Stimulated activated naive CD4-positive, alpha-beta T cell treated with Interleukin-2 at 50 U/mL for 16 hours (primary cell): ENCODE measurements at places on chromosomes 4 and X.

DNA sequence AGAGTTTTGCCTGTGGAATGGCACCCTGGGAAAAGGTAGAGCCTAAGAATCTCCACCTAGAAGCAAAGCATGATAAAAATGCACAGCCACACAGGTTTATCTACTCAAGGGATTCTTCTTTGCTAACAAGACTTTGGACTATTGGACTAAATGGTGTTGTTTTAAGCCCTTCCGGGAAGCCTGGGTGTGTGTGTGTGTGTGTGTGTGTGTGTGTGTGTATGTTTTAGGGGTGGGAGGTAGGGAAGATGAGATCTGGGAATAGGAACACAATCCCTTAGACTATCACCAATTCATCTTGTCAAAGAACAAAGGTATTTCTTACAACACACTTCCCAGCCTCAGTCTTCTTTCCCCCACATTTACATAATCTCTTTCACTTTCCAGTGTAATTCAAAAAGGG, 327.5 kb upstream of the FGF16 start:
- DNase-seq: no peak

DNA sequence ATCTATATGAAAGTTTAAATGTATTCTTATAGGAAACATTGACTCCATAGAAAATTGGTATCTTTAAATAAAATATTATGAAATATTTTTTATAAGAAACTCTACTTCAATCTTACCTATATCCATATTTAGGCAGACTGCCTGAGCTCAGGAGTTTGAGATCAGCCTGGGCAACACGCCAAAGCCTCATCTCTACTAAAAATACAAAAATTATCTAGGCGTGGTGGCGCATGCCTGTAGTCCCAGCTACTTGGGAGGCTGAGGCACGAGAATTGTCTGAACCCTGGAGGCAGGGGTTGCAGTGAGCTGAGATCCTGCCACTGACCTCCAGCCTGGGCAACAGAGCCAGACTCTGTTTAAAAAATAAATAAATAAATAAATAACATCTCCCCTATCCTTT, 47.5 kb downstream of the PABPC4L start:
- no peak for DNase-seq

DNA sequence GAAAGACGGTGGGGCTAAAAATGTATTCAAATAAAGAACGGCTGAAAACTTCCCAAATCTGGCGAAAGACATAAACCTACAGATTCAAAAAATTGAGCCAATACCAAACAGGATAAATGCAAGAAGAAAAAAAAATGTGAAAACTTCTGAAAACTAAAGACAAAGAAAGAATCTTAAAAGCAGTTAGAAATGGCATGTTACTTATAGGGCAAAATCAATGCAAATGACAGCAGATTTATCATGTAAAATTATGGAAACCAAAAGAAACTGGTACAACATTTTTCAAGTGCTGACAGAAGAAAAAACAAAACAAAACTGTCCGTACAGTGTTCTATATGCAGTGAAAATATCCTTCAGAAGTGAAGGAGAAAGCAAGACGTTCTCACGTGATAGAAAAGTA, 239.0 kb downstream of the PDGFC start:
- DNase-seq: no peak

- no peak for DNase-seq
Measured at GRCh38 chr4:11814758-11815157, 386.1 kb upstream of the HS3ST1 start.

GRCh38 chr4:175459571-175459970, 352.5 kb downstream of the GPM6A start:
- DNase-seq: no peak

DNA sequence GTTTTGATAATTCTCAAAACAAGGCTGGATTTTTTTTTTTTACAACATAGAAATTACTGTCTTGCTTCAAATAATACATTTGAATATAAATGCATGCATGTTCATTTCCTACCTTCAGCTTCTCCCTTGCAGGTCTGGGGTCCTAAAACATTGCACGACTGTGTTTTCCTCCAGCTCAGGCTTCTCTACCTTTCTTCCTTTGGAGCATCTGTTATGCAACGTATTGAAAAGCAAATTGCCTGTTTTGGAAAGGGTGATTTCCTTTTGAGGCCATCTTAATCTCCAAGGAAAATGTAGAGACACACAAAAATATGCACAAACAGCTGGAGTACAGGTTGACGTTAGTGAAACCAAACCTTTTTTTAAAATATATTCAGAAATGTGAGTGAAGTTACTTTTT, 115.6 kb upstream of the TLL1 start:
- no peak for DNase-seq

GRCh38 chrX:13295841-13296240, 24.0 kb downstream of the ATXN3L start:
- no peak for DNase-seq

GRCh38 chr4:106809076-106809475, 227.0 kb downstream of the DKK2 start:
- no peak for DNase-seq

GRCh38 chr4:40621592-40622512, 7.8 kb downstream of the RBM47 start:
- DNase-seq: no peak

GRCh38 chrX:11273544-11273943, 19.7 kb upstream of the AMELX start:
- no peak for DNase-seq

DNA sequence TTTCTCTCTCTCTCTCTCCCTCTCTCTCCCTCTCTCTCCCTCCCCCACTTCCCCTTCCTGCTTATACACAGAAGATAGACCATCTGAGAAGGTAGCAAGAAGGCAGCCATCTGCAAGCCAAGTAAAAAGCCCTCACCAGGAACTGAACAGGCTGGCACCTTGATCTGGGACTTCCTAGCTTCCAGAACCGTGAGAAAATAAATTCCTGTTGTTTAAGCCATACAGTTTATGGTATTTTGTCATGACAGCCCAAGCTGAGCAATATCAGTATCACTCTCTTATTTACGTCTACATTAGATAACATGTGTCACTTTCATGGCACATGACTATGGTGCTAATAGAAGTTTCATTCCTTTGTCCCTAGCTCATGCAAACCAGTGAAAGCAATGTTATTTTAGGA, 581.1 kb downstream of the INPP4B start:
- no peak for DNase-seq

DNA sequence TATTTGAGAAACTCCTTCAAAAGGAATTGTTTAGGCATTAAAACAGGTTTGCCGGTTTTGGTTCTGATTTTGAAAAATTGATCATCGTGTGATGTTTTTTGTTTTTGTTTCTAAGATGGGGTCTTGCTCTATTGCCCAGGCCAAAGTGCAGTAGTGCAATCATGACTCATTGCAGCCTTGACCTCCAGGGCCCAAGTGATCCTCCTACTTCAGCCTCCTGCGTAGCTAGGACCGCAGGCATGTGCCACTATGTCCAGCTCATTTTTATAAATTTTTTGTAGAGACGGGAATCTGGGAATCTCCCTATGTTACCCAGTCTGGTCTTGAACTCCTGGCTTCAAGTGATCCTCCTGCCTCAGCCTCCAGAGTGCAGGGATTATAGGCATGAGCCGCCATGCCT, 35.0 kb downstream of the CLCN3 start:
- no peak for DNase-seq

DNA sequence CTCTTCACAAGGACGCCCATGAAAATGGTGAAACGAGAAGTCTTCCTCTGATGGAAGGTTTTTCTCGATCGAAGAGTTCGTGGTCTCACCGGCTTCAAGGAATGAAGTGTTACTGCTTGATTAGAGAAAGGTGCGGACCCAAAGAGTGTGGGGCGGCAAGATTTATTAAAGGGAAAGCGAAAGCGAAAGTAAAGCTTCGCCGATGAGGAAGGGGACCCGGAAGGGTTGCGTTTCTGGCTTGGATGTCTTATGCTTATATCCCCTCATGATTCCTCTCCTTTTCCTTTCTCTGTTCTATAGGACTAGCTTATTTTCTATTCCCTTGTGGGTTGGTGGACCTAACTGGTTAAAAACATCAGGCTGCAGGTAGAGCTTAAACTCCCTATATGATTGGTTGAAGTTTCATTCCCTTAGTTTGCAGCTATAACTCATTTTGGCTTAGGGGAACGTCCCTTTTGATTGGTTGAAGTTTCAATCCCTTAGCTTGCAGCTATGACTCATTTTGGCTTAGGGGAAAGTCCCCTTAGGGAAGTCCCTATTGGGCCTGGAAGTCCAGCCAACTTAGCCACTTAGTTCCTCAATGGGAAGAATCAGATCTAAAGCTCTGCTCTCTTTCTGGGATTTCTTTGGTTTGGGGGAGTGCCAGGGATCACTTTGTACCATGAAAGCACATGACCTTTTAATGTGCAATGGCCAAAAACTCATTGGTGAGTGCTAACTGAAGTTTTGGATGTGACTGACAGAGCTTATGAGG, 1025.0 kb upstream of the PCDH10 start:
- DNase-seq: no peak

GRCh38 chrX:73390628-73391567, 56.0 kb upstream of the CDX4 start:
- no peak for DNase-seq

DNA sequence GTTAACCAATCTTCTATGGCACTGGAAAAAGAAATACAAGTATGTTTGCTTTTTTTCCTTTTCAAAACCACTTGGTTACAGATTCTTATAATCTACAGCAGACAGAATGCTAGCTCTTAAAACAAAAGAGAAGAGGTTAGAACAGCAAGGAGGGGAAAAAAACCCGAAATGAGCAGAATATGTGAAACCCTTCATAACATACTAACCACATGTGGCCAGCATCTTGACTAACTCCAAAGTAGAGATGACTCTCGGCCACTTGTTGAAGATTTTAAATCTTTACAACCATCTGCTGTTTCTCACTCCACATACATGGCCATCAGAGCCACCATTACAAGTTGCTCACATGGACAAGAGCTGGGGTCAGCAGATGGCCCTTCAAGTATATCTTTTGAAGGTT, 100.3 kb downstream of the PAPSS1 start:
- no peak for DNase-seq

DNA sequence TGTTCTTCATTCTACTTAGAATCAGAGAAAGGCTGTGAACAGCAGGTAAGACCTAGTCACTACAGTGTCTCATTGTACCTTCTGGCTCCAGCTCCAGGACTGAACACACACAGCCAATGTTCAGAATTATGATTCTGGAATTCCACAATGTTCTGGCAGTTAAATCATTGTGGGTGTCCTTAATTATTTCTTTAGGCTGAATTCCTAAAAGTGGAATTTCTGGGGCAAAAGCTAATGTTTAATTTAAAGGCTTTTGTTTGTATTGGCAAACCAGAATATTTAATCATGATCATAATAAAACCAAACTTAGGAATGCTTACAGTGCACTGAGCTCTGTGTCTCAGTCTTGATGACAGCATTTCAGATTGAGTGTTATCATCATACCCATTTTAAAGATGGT, 67.0 kb upstream of the FAT1 start:
- DNase-seq: no peak

GRCh38 chrX:140817943-140818342, 108.4 kb downstream of the LINC00632 start:
- DNase-seq: no peak

DNA sequence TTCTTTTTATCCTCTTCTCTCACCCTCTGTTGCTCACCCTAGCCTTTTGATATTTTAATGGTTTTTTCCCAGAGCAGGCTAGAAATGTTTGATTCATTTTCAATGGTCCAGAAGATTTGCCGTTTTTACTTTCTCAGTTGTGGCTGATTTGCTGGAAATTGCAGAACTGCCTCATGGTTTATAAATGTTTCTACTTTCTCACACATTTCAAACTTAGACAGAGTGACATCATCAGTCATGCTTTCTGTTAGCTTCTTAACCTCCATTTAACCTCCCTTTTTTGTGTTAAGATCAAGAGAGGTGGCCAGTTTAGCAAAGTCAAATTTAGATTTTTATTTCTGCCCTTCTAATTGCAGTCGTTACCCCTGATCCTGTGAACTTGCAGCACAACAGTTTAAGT, 8.7 kb downstream of the RXFP1 start:
- no peak for DNase-seq

DNA sequence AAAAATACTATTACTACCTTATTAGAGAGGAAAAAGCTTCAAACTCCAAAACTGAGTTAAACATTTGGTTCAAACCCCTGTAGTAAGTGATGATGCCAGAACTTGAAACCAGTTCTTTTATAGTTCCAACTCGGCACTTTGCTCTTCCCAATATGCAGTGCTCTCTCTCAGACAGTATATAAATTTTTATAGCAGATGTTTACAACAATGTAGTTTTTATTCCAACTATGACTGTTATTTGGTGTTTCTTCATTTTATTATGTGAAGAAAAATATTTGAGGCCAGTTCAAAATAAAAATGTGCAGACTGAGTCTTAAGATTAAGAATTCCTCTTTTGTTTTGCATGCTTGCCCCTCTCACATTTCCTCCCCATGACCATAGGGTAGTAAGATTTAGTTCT, 2.9 kb upstream of the PPP4R3C start:
- no peak for DNase-seq

- no peak for DNase-seq
Measured at GRCh38 chr4:181323061-181323460, 920.1 kb upstream of the TENM3 start.

DNA sequence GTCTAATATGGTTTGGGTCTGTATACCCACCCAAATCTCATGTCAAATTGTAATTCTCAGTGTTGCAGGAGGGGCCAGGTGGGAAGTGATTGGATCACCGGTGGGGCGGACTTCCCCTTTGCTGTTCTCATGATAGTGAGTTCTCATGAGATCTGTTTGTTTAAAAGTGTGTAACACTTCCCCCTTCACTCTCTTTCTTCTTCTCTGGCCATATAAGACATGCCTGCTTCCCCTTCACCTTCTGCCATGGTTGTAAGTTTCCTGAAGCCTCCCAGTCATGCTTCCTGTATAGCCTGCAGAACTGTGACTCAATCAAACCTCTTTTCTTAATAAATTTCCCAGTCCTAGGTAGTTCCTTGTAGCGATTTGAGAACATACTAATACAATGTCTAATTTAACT, 19.7 kb upstream of the SCRG1 start:
- DNase-seq: no peak

DNA sequence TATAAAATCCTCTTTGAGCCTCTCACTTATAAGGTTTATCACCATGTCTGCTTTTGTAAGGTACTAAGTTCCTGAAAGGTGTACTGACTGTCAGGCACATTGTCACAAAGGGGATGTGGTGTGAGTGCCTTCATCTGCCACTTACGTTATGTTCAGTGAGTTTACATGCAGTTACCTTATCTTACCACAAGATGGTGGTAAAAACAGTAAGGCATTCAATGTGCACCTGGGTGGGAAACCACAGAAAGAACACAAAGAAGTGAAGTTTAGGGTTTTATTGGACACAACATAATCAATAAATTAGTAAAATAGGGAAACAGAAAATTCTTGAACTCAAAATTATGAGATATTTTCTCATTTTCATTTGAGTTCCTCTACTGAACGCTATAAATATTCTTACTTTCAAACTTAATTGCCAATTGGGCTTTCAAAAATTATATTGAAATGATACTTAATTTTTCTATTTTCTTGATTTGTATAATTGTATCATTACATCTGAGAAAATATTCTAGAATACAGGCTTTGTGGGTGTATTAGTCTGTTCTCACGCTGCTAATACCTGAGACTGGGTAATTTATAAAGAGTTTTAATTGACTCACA, 650.8 kb downstream of the PCDH7 start:
- no peak for DNase-seq

GRCh38 chr4:73725985-73726384, 14.4 kb upstream of the CXCL8 start:
- no peak for DNase-seq
